ENCODE measurements at places on chromosomes 6 and 20.

- DNase-seq: no peak
Observed at GRCh38 chr20:38197217-38197616, 32.1 kb upstream of the TGM2 start.

GRCh38 chr6:3769610-3770009, 18.1 kb upstream of the PXDC1 start:
- DNase-seq: no peak

GRCh38 chr6:45742591-45742990, 273.1 kb downstream of the CLIC5 start:
- DNase-seq: no peak

GRCh38 chr20:51026269-51026668, 3.4 kb upstream of the KCNG1 start:
- no peak for DNase-seq

DNA sequence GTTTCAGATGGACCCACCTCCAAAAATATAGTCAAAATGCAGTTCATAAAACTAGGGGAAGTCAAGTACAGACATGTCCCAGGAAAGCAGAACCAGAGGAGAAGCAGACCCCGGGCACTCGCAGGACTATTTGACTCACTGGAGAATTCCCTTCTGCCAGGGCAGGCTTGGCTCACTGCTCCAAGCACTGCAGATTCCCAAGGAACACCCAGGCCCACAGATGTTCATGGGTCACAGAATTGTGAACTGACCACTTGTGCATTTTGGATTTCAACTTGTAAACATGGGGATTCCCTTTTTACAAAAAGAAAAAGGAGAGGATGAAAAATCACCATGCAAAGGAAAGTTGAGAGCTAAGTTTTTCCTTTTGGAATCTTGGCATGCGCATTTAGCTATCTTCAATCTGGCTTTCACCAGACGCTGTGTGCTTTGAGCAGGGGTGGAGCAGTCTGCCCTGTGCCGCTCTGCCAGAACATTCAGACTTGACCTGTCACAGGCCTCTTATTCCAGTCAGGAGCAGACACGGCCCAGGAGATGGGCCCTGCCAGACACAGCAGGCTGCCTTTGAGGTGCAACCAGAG, 237.5 kb upstream of the TAB2 start:
- DNase-seq: no peak

DNA sequence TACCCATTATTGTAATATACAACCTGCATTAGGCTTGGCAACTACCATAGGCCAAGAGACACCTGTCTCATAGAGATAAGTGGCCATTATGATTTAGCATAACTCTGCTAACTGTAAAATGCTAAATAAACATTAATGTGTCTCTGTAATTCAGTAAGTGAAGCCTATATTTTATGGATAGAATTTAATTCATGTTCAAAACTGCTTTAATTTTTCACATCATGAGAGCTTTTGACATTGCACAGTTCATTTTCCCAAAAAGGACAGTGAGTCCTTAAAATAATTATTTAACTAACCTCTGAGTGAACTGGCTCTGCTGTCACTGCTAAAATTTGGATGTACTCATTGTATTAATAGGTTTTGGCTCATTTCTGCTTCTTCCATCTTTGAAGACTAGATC, 41.4 kb upstream of the TMX4 start:
- no peak for DNase-seq

DNA sequence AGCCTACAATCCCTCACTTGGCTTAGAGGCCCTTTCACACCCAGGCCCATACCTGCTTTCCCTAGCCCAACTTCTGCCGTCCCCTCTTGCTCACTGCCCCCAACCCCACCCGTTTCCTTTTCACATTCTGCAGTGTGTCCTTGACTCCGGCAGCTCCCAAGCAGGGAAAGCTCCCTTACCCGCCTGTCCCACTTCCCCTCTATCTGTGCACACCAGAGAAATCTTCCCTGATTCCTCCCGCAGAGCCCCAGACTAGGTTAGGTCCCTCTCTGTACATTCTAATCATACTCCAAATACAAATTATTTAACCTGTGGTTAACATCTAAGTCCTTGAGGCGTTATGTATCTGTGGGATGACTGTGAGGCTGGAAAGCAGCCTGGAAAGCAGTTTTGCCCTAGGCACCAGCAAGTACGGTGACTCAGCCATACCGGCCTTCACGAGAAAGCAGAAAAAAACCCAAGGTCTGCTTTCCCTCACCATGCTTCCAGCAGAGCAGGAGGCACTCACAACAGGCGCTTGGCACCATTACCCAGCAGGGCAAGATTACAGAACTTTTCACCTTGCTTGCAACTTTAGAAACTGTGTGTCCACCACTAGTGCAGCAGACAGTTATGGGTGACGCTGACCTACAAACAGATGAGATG, 22.3 kb downstream of the ELOVL5 start:
- DNase-seq: no peak

- DNase-seq: no peak
Observed at GRCh38 chr6:129402244-129402643, 307.7 kb downstream of the ARHGAP18 start.

DNA sequence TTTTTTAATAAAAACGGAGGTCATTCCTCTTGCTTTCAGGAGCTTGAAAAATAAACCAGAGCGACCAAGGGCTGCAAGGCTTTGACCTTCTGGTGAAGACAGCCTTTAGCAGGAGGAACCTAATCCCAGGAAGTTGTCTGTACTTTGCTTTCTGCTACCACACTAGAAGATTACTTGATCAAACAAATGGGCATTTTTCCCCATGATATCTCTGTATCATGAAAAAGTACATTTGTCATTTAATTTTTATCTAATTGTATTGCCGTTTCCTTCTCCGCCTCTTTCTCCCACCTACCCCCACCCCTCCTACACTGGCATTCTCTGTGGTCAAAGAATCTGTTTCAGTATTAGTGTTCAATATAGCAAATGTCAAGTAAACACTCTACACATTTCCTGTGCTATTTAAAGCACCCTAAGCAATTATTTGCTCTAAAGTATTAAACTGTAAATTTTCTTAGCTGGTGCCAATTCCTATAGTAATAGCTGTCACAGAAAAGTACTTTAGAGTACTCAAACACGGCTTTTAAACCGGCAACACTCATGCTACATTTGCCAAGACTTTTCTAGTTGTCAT, 29.7 kb downstream of the ATXN1 start:
- no peak for DNase-seq

DNA sequence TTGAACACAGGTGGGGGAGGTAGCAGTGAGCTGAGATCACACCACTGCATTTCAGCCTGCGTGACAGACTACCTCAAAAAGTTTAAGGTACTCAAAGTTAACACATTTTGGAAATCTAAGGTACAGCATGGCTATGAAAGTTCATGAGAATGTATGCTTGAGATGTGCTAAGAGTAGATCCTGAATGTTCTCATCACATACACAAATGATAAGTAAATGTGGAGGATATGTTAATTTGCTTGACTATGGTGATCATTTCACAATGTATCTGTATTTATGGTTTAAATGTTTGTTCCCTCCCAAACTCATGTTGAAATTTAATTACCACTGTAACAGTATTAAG, 20.1 kb upstream of the SERPINB1 start:
- no peak for DNase-seq

DNA sequence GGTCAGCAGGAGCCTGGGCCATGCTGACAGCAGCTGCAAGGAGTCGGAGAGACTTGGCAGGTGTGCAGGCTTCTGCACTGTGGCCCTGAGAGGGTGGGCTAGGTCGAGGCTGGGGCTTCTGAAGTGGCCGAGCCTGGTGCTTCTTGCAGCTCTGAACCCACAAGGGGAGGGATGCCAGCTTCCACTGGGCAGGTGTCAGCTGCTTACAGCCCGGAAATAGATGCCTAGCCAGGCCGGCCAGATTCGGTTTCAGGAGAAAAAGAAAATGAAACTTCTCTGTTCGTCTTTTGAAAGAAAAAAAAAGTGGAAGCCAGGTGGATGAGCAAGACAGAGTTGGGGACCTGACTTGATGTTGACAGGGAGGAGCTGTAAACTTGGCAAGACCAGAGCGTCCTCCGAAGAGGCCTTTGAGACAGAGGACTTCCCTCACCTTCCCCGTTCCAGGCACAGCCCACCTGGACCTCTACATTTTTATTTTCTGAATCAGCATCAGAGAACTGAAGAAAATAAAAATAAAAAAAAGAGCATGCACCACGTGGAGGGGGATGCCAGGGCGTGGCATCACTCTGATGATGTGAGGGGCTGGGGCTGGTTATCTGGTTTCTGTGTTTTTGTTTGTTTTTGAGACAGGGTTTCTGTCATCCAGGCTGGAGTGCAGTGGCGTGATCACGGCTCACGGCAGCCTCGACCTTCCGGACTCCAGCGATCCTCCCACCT, at the start of gene ZBP1:
TSS of gene ZBP1 (minus strand) at position 153 of the 717 bp plus-strand sequence. CDS start at position 22, 131 bp downstream.
- DNase-seq: no peak

GRCh38 chr6:40380271-40380670, 206.9 kb downstream of the LRFN2 start:
- DNase-seq: no peak

DNA sequence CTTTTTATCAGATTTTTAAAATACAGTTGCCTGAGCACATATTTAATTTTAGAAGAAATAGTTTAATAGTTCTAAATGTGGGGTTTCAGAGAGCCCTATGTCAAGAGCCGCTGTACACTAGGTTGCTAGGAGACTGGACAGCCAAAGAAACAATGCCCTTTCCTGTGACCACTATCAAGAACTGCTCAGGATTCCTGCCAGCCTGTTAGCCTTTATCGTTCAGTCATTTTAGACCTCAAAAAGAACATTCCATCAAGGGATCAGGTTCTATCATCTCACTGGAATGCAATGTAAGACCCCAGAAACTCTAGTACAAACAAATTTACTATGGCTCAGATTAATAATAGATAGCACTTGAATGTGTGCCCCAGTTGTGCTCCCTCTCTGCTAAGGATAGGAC, 181.2 kb upstream of the CCN2 start:
- no peak for DNase-seq

DNA sequence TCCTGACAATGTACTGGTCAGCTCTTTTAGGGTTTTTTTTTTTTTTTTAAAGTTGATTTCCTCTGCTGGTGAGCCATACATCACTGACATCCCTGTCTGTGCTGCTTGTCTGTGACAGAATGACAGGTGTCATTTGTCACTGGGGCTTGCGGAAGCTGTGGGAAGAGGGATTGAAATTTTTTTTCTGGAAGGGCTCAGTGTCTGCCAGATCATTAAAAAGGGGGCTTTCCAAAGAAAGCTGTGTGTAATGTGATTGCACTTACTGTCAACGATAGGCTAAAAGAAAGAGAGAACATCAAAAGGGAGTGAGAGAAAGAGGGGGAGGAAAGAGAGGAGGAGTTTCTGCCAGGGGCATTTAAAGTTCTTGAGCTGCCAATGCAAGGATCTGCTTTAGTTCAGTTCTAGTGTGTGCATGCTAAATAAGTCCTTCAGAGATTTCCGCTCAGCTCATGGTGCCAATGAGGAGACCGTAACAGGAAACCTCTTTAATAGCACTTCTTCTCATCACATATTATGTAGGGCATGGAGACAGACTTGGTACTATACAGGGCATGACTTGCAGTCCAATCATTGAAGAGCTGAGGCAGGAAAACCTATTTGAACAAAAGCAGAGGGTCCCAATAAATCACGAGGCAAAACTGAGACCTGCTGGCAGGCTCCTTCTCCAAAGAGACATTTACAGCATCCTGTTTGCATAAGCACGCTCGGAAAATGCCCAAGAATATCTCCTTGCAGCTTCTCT, 177.2 kb downstream of the TSHZ2 start:
- DNase-seq: no peak

DNA sequence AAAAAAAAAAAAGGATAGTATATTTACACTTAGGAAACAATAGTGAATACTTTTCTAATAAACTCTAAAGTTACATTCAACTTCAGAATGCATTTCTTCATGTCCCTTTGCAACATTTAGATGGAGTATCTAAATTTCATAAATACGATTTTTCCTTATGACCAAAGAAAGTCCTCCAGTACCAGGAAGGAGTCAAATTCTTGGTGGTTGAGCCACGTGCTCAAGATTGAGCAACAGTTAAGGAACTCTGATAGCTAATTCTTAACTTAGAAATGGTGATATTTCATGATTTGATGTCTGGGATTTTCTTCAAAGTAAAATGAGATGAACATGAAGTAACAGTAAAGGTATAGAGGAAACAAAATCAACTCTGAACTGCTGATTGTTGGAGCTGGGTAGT, 92.7 kb downstream of the SASH1 start:
- DNase-seq: no peak

DNA sequence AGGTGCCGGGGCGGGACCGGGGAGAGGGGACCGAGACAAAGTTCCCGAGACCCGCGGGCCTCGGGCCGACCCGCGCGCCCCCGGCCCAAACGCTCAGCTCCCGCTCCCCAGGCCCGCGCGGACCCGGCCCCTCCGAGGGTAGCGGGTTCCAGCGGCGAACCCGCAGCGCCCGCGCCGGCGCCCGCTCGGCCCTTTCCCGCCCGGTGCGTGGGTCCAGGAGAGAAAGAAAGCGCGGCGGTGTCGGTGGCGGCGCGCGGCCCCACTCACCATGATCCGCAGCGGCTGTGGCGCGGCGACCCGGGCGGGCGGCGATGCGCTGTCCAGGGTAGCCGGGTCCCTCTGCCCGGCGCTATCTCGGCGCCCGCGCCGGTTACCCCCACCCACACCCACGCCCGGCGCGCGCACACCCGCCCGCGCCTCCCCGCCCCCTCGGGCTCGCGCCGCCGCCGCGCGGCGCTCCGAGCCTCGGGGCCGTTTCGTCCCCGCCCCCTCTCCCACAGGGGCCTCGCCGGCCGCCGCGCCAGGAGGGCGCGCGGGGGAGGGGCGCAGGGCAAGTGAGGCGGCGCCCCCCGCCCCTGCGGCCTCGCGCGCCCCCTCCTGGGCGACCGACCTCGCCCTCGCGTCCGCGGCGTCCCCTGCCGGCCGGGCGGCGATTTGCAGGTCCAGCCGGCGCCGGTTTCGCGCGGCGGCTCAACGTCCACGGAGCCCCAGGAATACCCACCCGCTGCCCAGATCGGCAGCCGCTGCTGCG, at the start of gene ELOVL2:
TSS of gene ELOVL2 (minus strand) at position 345 of the 751 bp plus-strand sequence. CDS start at position 270, 75 bp downstream.
- peak; percentile 15 for DNase-seq

DNA sequence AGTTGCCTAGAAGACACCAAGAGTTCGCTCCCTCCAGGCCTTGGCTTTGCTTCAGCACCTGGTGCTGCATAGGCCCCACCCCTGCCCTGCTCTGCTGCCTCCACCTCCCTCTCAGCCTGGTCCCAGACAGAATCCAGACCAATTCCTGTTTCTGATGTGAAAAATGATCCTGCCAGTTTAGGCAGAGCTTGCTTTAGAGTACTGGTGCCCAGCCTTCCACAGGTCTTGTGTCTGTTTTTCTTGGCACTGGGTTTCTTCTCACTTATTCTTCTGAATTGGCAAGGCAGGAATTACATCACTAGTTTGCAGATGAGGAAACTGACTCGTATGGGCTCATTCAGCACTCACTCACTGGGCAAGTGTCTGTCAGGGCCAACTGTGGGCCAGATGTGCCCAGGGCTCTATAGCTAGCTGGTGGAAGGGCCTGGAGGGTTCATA, 53.0 kb downstream of the HLA-A start:
- no peak for DNase-seq

- DNase-seq: no peak
Observed at GRCh38 chr6:116369540-116369939, 1.2 kb upstream of the DSE start.

GRCh38 chr20:16709017-16709416, 20.8 kb upstream of the SNRPB2 start:
- DNase-seq: no peak

GRCh38 chr6:126826166-126826714, 292.2 kb upstream of the RSPO3 start:
- no peak for DNase-seq

GRCh38 chr6:30612687-30613248, 4.3 kb downstream of the PPP1R10 start:
- peak; percentile 19 for DNase-seq

Data from hematopoietic multipotent progenitor cell treated with erythropoietin and hydrocortisone succinate and interleukin-3 and kit ligand, for 17 days (in vitro differentiated cells).